ENCODE measurements at places on chromosomes 1 and 21.

DNA sequence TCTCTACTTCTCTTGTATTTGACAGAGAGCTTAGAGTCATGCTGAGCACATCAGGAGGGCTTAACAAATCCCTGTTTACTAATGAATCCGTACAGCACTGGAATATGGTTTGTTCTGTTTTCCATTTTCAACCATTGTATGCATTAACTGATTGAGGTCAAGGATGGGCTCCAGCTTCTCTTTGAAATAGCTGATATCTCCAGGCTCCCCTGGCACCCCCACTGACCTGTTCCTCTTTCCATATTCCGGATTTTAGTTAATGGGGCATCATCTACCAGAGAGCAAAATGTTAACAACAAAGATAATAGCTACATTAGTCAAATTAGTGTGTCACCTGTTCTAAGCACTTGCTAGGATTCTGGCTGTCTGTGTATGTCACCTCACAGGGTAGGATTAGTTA, 57.6 kb downstream of the NENF start:
- DNase-seq, result no peak

GRCh38 chr1:172733815-172734214, 74.9 kb downstream of the FASLG start:
- DNase-seq, result no peak

GRCh38 chr1:1042835-1043234, 22.9 kb downstream of the AGRN start:
- DNase-seq, result no peak

DNA sequence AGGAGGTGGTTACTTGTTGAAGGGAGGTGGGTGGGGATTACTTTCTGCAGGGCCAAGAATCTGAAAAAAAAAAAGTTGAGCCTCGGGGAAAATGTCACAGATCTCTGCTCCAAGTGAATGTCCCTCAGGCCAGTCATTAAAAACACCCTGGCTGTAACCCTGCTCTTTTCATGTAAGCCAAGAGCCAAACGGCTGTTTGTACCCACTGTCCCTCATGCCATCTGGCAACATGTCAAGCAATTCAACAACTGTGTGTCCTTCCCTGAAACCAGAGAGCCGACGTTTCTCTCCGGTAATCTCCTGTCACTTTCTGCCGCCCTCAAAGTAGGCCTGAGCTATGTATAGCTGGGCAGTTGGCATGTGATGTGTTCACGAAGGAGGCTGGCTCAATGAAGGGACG, 14.7 kb downstream of the CASQ2 start:
- no peak for DNase-seq

GRCh38 chr21:26130249-26130881, 40.2 kb downstream of the APP start:
- no peak for DNase-seq

DNA sequence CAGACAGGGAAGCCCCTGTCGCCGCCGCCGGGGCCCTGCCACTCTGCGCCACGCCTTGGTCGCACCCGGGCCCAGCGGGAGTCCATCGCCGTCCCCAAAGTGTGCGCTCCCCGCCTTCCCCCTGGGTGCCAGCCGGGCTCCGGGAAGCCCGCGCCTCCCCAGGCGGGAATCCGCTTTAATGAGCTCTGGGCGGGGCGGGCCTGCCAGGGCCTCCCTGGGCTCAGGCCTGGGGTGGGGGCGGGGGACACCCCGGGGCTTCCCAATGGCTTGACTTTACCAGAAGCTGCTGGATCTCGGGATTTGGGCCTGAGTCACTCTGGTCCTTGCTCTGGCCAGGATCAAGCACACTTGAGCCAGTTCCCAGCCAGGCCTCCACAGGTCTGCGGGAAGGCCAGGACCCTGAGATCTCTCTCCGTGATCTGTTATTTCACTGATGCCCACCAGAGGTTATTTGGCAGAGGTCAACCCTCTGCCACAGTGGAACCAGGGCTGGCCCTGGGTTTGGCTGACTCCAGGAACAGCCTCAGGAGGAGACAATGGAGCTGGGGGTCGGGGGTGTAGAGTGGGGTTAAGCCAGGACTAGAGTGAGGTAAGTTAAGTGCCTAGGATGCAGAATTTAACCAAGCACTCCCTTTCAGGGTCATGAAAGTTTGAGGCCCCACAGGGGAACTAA, 178.4 kb upstream of the EDN2 start:
- DNase-seq, result no peak

GRCh38 chr1:50416553-50417453, 6.4 kb downstream of the DMRTA2 start:
- no peak for DNase-seq

DNA sequence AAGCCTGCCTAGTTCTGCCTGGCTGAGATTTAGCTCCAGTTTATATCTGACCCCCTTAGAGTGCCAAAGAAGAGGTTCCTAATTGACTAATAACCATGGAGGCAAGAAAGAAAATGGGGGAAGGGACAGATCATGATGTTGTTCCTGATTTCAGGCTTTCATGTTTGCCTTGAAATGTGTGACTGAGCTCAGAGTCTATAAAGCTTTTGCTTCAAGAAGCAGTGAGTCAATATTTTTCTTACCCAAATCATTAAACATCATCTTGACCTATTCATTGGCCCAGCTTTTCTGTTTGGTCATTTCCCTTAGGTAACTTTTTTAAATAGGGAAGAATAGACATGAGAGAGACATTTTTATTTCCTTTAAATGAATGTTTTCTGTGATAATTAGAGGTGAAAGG, 55.9 kb downstream of the HHAT start:
- DNase-seq, result peak; percentile 65

DNA sequence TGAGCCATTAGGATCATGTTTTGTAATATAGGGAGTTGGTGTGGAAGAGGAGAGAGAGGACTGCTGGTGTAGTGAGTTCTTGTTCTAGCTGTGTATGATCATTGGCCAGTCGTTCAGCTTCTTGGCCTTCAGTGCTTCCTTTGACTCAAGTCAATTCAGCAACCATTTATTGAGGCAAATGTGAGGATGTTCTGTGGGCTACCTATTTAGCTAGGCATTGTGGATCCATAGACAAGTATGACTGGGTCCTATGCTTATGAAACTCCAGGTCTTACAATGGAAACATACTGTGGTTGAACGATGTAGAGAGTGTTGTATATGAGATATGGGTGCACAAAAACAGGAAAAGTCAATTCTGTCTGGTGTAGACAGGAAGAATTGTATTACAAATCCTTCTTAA, 41.7 kb downstream of the NFIA start:
- no peak for DNase-seq

DNA sequence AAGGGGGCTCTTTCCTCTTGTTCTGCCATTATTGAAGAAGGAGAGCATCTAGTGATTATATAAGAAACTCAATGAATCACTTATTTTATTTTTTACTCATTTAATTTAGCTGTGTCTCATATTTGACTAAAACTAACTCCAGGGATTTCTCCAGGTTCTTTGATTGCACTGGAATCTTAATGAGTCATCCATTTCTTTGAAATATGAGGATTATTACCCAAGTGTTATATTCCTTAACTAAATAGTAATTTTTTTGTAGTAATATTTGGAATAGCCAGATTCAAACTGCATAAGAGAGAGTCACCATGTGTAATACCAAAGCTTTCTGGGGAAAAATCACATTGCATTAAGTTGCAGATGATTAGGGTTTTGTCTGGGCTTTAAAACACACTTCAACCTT, 59.5 kb downstream of the NTMT2 start:
- no peak for DNase-seq

- DNase-seq, result peak; percentile 31
Observed at GRCh38 chr1:40059338-40059959, 18.9 kb downstream of the CAP1 start.

- no peak for DNase-seq
Observed at GRCh38 chr1:201565024-201565730, 26.2 kb downstream of the NAV1 start.

- DNase-seq, result no peak
Observed at GRCh38 chr1:8789314-8790214, 27.9 kb downstream of the RERE start.

DNA sequence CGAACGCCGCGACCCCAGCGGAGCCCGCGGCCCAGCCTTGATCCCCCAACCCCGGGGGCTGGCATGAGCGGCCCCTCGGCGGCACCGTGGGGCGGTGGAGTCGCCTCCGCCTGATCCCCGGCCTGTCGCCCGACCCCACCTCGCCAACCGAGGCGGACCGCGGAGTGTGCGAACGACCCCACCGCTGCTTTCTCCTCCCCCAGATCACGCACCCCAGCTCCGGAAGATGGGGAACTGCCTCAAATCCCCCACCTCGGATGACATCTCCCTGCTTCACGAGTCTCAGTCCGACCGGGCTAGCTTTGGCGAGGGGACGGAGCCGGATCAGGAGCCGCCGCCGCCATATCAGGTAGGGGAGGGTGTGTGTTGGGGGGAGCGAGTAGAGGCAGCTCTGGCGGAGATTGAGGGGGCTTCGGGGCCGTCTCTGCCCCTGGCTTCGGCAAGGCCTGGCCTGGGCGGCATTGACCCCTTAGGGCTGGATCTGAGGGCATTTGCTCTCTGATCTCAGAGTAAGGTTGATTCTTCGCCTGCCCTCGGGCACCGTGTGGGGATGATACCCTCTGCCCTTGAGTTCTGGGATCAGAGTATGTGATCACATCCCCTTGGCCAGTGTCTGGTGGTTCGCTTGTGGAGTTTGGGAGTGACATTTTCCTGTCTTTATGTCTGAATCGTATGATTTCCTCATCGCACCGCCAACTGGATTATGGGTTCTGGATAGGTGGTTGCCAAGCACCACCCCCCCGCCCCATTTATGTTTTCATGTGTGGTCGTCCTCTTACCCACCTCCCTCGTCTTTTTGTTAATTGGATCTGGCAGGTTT, 668 bp downstream of the RNF11 start:
- no peak for DNase-seq

DNA sequence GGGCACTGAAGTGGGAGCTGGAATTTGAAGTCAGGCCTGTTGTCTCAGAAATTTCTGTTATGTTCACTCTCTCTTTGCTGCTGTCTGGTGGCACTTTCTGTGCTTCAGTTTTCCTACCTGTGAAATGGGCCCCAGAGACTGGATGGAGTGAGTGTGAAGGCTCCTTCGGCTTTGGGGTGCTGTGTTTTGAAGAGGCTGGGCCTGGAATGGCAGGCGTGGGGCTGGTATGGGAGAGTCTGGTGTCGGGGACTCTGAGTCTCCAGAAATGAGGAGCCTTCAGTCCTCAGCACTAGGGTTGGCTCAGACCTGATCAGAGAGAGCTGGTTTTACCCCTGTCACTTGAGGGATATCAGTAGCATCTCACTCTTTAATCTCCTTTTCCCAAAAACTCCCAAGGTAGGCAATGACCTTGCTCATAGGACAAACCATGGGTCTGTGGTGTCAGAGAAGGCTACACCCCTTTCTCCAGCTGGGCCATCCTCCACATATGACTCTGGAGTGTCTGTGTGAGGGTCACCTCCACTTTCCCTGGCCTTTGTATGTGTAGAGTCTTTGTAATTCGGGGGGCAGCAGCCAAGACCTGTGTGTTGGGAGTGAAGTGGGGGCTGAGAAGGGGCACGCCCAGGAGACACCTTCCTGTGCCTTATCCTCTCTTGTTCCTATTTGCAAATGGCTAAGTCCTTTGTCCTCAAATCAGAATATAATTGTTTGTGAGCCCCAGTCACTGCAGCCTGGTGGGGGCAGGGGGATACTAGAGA, 279.9 kb downstream of the PTPRU start:
- no peak for DNase-seq

- DNase-seq, result peak; percentile 53
Observed at GRCh38 chr1:109161858-109162606, 48.1 kb downstream of the ELAPOR1 start.

- no peak for DNase-seq
Observed at GRCh38 chr1:41641475-41641814, 157.0 kb upstream of the EDN2 start.

DNA sequence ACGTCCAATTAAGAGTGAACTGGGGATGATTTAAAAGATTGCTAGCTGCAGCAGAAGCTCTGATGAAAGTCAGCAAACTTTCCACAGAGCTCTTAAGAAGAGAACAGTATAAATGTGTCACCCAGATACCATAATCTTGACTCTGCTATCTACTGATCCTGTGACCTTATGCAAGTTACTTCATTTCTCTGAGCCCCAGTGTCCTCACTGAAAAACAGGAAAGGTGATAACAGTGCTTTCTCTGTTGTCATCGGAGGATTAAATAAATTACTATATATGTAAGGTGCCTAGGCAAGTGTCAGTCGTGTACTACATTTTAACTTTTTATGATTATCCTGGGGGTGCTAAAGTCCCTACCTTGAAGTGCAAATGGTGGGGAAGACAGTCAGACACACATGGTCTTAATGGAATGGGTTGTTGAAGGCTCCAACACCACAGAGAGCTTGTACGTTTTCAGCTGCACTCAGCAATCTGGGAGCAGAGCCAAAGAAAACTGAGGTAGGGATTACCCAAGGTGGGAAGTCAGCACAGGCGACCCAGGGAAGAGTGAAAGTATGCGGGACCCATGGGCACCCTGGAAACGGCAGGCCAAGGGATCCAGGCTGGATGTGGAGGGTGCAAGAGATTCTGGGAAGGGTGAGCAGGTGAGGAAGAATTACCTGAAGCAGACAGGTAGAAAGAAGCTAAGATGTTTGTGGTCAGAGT, 82.8 kb downstream of the DTL start:
- DNase-seq, result peak; percentile 44

- DNase-seq, result no peak
Observed at GRCh38 chr1:68470388-68470970, 20.7 kb upstream of the RPE65 start.

DNA sequence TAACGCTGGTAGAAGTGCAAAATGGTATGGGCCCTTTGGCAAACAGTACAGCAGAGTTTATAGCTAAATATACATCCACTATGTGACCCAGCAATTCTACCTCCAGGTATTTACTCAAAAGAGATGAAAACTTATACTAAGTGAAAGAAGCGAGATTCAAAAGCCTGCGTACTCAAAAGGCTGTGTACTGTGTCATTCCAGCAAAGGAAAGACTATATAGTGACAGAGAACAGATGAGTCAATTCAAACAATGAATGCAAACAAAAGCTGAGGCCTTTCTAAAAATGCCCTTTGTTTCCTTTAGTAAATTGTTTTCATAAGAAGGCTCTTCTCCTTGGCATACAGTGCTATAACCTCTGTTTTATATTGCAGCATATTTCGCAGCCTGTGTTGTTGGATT, 268.8 kb upstream of the CSF3R start:
- no peak for DNase-seq

DNA sequence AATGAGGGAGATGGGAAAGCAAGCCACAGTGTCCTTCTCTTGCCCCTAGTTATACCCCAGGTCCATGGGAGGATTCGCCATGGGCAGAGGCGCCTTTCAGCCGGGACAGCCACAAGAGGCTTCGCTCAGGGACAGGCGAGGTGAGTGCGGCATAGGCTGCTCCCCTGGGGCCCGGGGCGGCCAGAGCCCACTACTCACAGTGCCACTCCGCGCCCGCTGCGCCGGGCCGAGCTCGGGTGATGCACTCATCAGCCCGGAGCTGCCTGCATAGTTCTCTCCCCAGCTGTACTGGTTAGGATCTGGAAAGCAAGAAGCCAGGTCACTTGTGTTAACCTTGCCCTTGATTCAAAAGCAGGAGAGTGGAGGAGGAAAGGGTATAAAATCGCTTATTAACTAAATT, 8.4 kb downstream of the PANK4 start:
- no peak for DNase-seq

GRCh38 chr1:244821134-244821533, 14.3 kb upstream of the COX20 start:
- DNase-seq, result no peak

GRCh38 chr21:33039536-33039935, 13.8 kb downstream of the OLIG2 start:
- no peak for DNase-seq

Data from kidney epithelial cell (primary cell).